Ammon's horn (tissue), 1 donor: ENCODE measurements at places on chromosomes 13 and 19.

- DNase-seq = peak; percentile 28
These were observed 113.7 kb downstream of the RFC3 start for GRCh38 chr13:33931397-33932311.

DNA sequence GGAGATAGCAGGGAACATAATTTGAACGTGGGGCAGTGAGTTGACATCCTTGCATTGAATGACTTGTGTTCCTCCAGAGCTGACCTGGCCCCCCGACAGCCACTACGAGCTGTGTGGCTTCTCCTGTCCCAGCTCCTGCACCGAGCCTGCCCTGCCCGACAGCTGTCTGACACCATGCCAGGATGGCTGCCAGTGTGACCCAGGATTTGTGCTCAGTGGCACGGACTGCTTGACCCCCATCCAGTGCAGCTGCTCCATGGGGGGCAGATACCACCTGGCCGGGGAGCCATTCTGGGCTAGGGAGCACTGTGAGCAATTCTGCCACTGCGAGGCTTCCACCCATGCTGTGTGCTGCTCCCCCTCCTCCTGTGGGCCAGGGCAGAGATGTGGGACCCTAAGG lies 29.2 kb upstream of the FXYD3 start:
- no peak for DNase-seq

- no peak for DNase-seq
These were observed 110.0 kb upstream of the PRR20A start for GRCh38 chr13:57030671-57031070.

GRCh38 chr19:54319892-54320670 lies 7.1 kb upstream of the LILRA5 start:
- no peak for DNase-seq

GRCh38 chr13:88979465-88980175 lies 1308.4 kb downstream of the SLITRK5 start:
- no peak for DNase-seq

GRCh38 chr19:17402982-17403855 lies 2.2 kb downstream of the BST2 start:
- DNase-seq = no peak

DNA sequence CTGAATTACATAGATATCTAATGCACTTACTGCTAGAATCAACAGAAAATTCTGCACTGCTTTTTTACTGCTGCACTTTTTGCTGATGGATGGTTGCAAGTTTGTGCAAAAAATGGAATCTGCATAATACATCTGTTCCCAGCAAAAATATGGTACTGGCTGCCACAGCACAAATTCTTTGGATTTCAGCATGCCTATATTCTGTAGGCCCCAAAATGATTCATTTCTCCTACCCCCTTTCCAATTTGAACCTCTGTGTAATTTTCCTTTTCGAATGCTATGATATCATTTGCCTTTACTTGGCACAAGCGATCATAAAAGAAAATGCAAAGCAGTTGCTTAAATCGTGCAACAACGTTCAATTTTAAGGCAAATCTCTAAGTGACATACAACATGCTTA lies 524.2 kb upstream of the NBEA start:
- DNase-seq = no peak

DNA sequence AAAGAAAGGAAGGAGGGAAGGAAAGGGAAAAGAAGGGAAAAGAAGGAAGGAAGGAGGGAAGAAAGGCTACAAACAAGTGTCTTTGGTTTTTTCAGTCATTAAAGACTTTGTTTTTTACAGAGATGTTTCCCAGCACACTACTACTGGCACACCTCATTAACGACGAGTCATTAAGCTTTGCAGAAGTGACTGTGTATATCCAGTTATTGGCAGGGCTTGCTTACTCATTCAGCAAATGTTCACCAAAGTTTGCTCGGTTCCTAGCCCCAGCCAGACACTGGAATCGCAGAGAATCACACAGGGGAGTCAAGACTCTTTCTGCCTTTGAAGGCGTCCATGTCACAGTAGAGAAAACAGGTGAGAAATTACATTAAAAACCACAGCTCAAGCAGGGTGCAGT lies 4.3 kb downstream of the NLRP12 start:
- DNase-seq = no peak

- DNase-seq = no peak
These were observed 12.3 kb downstream of the CLDN10 start for GRCh38 chr13:95564733-95565291.

GRCh38 chr19:1779574-1779973 lies 26.3 kb downstream of the ONECUT3 start:
- no peak for DNase-seq

GRCh38 chr19:14000691-14001375 lies 5.3 kb downstream of the RFX1 start:
- DNase-seq = no peak

GRCh38 chr19:29872224-29872731 lies 60.5 kb downstream of the CCNE1 start:
- DNase-seq = no peak

GRCh38 chr13:41011382-41011956 lies 7.6 kb downstream of the ELF1 start:
- no peak for DNase-seq

GRCh38 chr13:29081036-29081435 lies 260.9 kb downstream of the MTUS2 start:
- peak; percentile 22 for DNase-seq

DNA sequence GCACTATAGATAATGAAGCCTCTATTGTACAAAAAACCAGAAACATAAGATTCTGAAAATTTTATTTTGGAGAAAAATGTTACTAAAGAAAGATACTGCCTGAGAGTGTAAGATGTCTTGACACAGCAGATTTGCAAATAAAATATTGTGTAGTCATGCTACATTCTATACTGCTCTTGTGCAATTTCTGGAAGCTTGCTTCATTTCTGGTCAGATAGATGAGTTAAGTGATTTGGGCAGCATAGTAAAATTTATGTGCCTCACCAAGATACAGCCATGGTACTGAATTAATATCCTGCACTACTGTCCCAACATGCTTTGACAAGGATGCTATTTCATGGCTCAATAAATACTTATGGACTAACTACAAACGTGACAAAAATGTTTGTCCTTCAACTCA lies 55.1 kb upstream of the STARD13 start:
- DNase-seq = no peak

- peak; percentile 54 for DNase-seq
These were observed 114.6 kb upstream of the RNF113B start for GRCh38 chr13:98291658-98292057.

- DNase-seq = peak; percentile 20
These were observed 50.7 kb upstream of the USP29 start for GRCh38 chr19:57068921-57069697.

- no peak for DNase-seq
These were observed 57.0 kb downstream of the NUFIP1 start for GRCh38 chr13:44932171-44932849.

DNA sequence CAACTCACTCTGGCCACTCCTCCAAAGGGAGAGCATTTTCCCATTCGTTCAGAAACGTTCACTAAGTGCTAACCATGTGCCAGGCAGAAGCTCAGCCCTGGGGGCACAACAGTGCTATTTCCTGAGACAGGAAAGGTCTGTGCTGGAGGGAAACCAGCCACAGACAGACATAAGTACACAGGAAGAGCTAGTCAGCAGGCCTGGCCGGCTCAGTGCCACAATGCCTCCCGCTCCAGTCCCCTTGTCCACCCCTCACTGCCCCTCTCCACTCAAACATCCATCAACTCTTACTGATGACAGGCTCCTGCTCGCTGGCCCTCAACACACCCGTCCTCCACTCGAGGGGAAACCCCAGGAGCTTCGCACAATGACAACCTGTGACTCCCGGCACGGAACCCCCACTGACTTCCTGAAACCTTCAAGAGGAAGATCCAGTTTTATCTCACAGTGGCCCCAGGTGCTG lies 11.3 kb upstream of the PLA2G4C start:
- peak; percentile 21 for DNase-seq

GRCh38 chr13:111904166-111904565 lies 162.8 kb upstream of the SOX1 start:
- DNase-seq = no peak
